Spinal cord (tissue), 10 donors: ENCODE measurements at places on chromosomes 7 and 10.

DNA sequence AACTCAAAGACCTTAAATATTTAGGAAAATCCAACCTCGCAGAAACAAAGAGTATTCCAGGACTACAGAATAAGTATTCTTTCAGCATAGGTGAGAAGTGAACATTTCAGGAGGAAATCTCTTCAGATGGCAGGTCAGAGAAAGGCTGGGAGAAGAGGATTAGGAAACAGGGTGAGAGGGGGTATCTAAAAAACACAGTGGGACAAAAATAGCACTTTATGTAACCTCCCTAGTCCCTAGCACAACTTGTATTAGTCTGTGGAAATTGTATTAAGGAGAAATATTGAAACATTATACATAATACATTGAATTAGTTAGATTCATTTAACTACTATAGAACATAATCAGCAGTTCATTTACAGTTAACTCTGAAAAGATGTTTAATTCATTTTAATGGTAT, 192.3 kb downstream of the CACNB2 start:
- no peak for DNase-seq

DNA sequence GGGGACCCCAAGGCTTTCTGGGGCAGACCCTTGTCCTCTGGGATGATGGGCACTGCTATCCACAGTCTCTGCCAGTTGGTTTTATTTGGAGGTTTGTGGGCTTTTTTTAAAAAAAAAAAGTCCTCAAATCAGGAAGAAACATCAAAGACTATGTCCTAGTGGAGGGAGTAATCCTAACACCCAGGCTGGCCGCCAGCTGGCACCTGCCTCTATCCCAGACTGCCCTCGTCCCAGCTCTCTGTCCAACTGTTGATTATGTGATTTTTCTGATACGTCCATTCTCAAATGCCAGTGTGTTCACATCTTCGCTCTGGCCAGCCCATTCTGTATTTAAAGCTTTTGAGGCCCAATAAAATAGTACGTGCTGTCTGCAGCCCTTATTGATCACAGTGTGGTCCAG, 61.0 kb upstream of the LRRC4 start:
- DNase-seq = no peak

DNA sequence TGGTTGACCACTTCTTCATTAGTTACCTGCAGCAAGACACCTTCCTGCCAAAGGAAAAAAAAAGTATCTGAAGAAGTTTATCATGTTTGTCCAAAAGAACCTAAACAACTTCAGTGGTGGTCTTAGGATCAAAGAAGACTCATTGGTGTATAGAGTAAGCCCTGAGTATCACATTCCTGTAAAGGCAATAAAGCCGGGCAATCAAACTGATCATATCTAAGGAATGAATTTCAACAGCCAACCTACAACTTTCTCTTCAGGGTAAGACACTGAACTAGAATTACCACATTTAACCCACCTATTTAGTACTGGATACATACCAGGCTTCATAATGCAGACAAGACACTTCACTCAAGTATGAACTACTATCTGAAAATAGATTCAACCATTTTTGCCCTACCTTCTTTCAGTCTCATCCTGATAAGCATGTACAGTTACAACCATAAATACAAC, 10.1 kb downstream of the HNRNPA2B1 start:
- DNase-seq = no peak

DNA sequence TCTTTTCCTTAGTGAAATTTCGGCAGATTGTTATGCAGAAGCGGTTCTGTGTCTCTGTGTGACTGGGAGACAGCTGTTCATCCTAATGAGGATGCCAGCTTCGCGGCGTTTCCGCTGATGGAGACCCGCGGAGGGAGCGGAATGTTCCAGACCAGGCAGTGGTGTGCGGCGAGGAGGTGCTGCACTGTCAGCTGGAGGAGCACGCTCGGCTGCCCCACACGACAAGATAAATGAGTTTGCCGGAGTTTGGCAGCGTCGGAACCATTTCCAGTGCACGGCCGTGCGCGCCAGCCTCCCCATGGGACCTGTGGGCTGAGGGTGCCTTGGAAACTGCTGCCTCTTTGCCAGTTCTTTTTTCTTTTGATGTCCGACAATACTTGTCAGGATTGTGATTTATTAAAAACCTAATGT, 64.6 kb downstream of the WDR37 start:
- peak; percentile 44 for DNase-seq
